ENCODE measurements at places on chromosomes 6 and 20.

DNA sequence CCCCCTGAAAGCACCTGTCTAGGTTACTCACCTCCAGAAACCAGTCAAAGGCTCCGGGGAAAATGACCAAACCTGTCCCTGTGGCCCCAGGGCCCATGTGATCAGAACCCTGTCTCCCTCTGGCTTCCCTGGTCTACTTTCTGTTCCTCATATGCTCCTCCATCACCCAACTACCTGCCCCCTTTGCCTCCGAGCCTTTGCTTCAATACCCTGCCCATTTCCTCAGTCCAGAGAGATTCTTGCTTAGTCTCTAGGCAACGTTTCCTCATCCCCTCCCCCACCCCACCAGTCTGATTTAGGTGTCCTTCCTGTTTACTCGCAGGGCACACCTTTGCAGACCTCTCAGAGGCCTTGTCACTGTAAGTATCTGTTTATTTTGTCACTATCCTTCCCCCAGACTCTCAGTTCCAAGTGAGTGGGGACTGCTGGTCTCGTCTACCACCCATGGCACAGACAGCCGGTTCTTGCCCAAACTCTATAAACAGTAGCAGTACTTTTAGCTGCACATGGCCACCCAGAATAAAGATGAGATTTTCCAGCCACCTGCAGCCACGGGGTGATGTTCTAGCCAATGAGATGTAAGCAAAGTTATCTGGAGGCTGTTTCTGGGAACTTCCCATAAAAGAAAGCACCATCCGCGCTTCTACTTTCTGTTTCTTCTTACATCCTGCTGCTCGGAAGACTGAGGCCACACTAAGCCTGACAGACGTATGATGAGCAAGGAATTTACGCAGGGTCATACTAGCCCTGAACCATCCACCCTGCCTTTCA lies 13.3 kb downstream of the ELOVL5 start:
- peak; percentile 80 for DNase-seq

- peak; percentile 81 for DNase-seq
Observed at GRCh38 chr6:63764318-63764916, 128.8 kb downstream of the PHF3 start.

DNA sequence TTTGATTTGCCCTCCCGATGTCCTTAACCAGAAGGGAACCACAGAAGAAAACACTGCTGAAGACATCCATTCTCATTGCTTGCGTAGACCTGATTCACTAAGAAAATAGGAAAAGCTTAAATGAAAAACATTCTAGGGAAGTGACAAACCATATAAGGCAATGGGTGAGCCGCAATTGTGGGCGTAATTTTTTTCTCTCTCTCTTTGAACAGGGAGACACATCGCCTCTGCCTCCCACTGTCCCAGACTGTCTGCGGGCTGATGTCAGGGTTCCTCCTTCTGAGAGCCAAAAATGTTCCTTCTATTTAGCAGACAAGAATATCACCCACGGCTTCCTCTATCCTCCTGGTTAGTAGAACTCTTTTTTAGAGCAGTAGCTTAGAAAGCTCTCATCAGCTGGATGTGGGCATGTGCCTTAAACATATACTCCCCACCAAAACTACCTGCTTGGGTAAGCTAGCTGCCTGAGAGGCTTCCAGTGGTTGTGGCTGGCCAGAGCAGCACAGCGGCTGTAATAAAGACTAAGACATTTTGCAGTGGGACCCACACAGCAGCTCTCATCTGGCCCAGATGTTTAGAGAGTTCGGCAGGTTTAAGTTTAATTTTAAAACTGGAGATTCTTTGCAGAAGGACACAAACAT lies 22.7 kb upstream of the CTAGE9 start:
- DNase-seq: peak; percentile 19

DNA sequence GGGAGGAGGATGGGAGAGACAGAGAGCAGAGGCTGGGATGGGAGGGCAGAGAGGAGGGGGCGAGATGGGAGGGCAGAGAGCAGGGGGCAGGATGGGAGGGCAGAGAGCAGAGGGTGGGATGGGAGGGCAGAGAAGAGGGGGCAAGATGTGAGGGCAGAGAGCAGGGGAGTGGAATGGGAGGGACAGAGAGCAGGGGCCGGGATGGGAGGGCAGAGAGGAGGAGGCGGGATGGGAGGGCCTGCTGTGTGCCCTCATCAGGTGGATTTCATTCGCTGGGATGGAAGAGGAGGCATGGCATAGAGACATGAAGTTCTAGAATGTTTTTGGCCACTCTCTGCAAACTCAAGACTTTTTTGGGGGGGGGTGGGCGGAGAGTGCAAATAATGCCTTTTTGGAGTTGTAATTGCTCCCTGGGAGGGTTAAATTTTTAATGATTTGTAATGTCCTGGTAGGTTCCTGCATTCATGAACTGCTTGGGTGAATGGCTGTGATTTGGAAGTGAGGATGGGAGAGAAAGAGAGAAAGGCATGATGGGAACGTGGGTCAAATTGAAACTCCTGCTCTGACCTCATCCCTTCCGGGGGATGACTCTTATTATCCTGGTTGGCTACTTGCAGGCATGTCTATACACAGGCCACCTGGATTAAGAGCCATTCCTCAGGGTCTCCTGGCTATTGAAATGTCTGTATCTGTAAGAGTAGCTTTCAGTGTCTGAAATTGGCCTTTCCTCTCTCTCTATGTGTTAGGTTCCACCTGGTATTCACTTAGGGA lies 162.4 kb upstream of the AGPAT4 start:
- no peak for DNase-seq

DNA sequence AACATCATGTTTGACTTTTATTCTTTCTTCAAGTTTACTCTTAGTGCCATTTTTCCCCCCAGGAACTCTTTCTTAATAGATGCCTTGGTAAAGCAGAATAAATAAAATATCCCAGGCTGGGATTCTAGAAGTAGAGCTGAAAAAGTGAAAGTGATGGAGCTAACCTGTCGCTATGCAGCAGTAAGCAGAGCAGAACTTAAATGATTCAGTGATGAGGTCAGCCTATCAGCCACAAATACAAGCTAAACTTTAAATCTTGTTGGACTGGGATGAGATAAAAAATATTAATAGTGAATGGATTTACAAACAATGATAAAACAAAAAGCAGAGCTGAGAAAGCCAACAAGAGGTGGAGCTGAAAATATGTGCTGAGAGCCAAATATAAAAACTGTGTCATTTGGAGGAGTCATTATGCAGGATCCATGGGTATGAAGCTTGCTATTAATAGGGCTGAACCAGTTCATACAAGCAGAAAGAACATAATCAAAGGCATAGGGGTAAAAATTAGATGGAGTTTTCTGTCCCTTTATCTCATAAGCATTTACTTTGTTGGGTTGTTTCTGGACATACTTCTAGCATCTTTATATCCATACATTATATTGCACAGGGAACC lies 877.8 kb downstream of the EPHA7 start:
- no peak for DNase-seq

Measured in suppressor macrophage treated with lipopolysaccharide for 1 hour (primary cell).